Stimulated activated CD8-positive, alpha-beta memory T cell treated with anti-CD3 and anti-CD28 coated beads, Interleukin-4, amount 100 ng/mL, for 4 hours (primary cell): ENCODE measurements at places on chromosomes 11 and 22.
A peak's percentile ranks its signal among the peaks of the same experiment; 100 is the strongest.

DNA sequence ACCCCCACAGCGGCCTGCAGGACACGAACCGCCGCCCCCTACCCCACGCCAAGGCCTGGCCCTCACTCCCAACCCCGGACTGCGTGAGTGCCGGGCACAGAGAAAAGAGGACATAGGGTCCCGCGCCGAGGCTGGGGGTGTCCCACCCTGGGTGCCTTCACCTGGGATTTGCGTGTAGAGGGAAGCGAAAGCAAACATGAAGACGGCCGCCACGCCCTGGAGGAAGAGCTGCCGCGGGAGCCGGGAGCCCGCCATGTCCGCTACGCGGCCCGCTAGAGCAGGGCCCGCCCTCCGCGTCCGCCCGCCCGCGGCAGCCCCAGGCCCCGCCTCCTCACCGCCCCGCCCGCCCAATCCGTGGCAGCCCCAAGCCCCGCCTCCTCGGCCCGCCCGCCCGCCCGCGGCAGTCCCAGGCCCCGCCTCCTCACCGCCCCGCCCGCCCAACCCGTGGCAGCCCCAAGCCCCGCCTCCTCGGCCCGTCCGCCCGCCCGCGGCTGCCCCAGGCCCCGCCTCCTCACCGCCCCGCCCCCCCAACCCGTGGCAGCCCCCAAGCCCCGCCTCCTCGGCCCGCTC, at the start of gene LMF2:
TSS of gene LMF2 (minus strand) at position 282 of the 570 bp plus-strand sequence. CDS start at position 255, 27 bp downstream.
- DNase-seq = peak; percentile 87

GRCh38 chr11:27514558-27514957, 8.0 kb upstream of the LIN7C start:
- DNase-seq = no peak

DNA sequence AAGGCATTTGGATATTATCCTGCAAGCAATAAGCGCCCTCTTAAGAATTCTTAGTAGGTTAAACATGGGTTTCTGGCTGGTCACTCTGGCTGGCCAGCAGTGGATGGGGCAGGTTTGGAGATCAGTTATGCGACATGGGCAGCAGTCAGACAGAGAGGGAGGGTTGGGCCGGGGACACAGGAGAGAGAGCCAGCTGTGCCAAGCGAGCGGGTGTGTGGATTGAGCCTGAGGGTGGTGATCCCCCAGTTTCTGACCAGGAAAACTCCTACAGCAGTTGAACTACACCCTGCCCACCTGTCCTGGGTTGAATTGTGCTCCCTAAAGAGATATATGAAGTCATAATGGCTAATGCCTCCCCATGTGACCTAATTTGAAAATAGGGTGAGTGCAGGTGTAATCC, 671.2 kb downstream of the TBC1D22A start:
- no peak for DNase-seq

DNA sequence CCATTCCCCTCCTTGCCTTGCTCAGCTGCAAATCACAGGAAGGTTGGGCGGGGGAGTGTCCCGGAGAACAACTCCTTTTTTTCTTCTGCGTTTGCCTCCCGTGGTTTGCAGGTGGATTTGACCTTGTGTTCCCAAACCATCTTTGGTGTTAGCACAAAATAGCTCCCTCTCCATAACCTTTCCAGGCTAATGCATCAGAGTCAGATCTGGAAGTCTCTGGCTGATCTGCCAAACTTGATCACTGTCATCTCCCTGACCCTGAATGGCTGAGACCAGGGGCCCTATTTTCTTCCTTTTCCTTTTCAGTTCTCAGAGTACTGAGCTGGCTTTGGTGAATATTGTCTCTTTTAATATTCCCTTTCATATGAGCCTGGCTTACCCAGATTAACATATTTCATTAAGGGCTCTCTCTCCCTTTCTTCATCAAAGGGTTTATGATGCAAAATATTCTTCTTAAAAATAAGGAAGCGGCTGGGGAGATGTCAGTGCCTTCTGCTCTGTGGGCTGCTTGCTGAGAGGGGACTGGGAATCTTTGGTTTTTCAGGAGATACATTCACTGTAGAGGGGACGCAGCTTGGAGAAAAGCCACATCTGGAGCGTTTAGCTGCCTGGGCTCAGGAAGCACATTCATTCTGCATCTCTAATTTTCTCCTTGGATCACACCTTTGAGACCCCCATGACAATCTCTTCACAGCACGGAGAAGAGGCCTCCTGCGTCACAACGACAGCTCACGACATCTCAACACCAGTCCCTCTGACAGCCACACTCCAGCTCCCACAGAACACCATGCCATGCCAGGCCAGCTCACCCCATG, 148.3 kb downstream of the CEP164 start:
- no peak for DNase-seq
